ENCODE measurements at places on chromosomes 13 and 19.
A peak's percentile ranks its signal among the peaks of the same experiment; 100 is the strongest.

- DNase-seq = no peak
These were observed 258.4 kb upstream of the SLC10A2 start for GRCh38 chr13:103324641-103325040.

GRCh38 chr19:48290771-48291488 lies 21.0 kb downstream of the ZNF114 start:
- peak; percentile 90 for DNase-seq

GRCh38 chr13:113490496-113491417 lies at the start of gene DCUN1D2:
Gene DCUN1D2, minus strand, starts transcription at chr13:113490711. Its CDS starts 42 bp downstream, at chr13:113490669.
- peak; percentile 97 for DNase-seq

DNA sequence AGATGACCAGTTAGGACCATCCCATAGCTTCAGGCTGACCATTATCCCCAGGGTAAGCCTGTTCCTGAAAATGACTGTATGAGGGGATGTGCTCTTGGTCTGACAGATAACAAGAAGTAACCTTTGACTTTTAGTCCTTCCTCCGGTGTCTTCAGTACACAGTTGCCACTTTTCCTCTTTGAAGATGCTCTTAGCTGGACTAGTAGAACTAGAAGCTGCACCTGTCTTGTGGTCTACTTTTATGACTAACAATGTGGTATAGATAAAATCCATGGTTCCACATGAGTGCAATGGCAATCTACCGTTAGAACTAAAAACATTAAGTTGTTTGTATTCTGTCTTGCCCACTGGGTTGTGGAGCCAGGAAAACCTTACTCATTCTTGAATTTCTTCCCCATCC lies 5.9 kb upstream of the RUBCNL start:
- DNase-seq = no peak
